ENCODE measurements at places on chromosomes 2 and 18.

GRCh38 chr2:232418056-232418455 lies 11.4 kb downstream of the ALPG start:
- no peak for DNase-seq

- no peak for DNase-seq
Observed at GRCh38 chr2:109166811-109167210, 37.8 kb downstream of the SH3RF3 start.

- DNase-seq = no peak
Observed at GRCh38 chr2:217749008-217749407, 253.8 kb downstream of the TNS1 start.

- DNase-seq = no peak
Observed at GRCh38 chr2:213166109-213166508, 14.7 kb upstream of the IKZF2 start.

- no peak for DNase-seq
Observed at GRCh38 chr2:54284826-54285225, 28.8 kb upstream of the TSPYL6 start.

GRCh38 chr2:239391286-239392071 lies 9.3 kb downstream of the HDAC4 start:
- DNase-seq = no peak

- DNase-seq = peak; percentile 98
Observed at GRCh38 chr2:177264693-177265587, at the start of gene NFE2L2. Gene NFE2L2 (minus strand): TSS chr2:177264727. CDS start chr2:177264576, 151 bp downstream.

GRCh38 chr2:42124011-42124785 lies 45.0 kb upstream of the EML4 start:
- DNase-seq = peak; percentile 74

DNA sequence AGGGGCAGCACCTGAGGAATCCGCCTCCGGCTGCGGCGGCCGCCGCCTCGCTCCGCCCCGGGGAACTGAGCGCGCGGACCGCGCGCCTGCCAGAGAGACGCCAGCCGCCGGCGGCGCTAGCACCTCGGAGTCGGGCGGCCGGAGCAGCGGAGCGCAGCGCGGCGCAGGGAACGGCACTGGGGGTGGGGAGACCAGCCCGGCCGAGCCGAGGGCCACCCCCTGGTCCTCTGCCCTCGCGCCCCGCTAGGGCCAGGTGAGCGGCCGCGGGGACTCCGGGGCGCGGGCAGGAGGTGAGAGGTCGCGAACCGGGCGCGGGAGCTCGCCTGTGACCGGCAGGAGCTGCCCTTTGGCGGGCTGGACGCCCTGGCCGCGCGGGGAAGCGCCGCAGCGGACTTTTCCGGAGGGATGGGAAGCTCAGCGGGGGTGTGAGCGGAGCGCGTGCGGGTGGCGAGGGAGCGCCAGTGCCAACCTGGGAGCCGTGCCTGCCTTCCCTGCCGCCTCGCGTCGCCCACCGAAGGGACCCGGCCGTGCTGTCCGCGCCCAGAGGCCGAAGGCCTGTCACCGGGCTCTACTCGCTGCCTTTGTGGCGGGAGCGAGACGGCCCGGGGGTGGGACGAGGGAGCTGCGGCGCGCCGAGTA lies at the start of gene GREB1L:
Gene GREB1L (plus strand): TSS at position 92 of the 639 bp plus-strand sequence. CDS start 141,287 bp downstream, outside the sequence.
- DNase-seq = peak; percentile 66

DNA sequence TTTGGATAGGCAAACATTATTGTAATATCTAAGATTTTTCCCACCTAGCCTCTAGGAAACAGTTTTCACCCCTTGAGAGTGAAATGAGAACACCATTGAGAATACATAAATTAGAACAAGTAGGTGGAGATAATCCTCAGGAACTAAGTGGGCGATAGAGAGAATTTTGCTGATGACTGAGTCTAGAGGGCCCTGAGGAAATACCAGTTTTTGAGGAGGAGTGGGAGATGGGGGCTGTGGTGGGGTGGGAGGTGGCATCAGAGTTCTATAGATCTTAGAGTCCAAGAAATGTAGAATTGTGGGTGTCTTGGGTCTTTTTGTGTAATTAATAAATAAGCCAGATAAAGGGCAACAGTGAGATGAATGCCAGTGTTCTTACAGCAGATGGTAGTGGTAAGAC lies 11.8 kb downstream of the NCAPH start:
- no peak for DNase-seq
